ENCODE measurements at places on chromosomes 11 and 22. TPM values are rescaled to one million over a fixed set of nuclear protein-coding genes. Genes with fewer than 3 reads are reported as not detected.

Gene LRRC74B
- not detected for total RNA-seq

Gene DGAT2
- total RNA-seq, result 172 TPM

Gene NLRP14
- total RNA-seq, result 0.10 TPM

Gene TCF20
- 19.0 TPM for total RNA-seq

Gene PGA3
- total RNA-seq, result not detected
